AG10803 (cell line): ENCODE measurements at places on chromosomes 16 and 17.

DNA sequence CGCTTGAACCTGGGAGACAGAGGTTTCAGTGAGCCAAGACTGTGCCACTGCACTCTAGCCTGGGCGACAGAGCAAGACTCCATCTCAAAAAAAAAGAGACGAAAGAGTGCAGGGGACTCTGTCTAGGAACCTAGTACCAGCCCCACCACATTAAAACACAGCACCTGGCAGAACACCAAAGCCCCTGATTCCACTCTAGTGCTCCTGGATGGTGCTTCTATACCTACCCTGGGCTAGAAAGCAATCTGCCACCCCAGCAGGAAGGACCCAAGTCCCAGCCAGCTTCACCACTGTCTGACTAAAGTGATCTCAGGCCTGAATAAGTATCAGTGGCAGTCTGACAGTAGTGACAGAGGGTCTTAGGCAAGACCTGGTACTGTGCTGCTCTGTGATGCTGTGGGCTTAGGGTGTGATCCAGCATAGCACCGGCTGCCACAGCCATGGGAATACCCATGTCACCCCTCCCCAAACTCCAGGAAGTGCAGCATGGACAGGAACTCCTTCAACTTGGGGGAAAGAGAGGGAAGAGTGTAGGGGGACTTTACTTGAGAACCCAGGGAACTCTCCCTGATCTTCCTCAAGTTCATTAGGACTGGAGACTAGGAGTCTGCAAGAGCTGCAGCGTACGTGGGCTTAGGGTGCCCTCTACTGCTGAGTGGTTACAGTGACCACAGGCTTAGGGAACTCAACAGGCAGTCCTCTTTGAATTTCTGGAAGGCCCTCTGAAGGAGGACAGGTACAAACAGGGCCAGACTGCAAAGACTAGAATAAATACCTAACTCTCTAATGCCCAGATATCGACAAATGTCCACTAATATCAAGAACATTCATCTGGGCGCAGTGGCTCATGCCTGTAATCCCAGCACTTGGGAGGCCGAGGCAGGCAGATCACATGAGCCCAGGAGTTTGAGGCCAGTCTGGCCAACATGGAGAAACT is 30.0 kb upstream of the RNF43 start:
- peak; percentile 83 for DNase-seq

- DNase-seq, result no peak
These were observed 43.5 kb downstream of the HS3ST2 start for GRCh38 chr16:22857296-22858025.

DNA sequence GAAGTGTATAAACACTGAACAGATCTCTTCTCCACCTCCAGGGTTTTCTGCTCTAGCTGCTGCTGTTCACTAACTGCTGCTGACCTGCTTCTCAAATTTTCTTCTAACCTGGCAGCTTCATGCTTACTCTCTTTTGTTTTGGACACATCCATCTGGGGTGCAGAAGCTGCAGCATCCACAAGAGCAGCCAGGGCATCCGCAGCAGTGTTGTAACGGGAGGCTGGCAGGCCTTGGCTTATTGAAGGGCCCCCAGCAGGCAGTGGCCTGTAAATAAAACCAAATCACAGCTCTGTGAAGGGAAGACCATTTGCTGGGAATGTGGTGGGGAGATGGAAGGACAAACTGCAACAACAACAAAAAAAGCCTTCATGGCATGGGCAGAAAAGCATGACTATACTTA is 62.0 kb downstream of the TTC19 start:
- no peak for DNase-seq

GRCh38 chr16:66523861-66524354 is 26.0 kb downstream of the TK2 start:
- DNase-seq, result no peak

GRCh38 chr16:84143784-84144199 is 1.2 kb downstream of the HSDL1 start:
- DNase-seq, result no peak

DNA sequence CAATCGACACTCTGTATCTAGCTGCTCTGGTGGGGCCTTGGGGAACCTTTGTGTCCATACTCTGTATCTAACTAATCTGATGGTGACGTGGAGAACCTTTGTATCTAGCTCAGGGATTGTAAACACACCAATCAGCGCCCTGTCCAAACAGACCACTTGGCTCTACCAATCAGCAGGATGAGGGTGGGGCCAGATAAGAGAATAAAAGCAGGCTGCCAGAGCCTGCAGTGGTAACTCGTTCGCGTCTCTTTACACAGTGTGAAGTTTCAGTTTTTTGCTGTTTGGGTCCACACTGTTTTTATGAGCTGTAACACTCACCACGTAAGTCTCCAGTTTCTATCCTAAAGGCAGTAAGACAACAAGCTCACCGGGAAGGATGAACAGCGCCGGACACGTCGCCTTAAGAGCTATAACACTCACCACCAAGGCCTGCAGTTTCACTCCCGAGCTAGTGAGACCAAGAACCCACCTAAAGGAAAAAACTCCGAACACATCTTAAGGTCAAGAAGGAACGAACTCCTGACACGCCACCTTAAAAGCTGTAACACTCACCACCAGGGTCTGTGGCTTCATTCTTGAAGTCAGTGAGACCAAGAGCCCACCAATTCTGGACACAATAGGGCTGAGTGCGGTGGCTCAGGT is 64.6 kb downstream of the KPNA2 start:
- no peak for DNase-seq

DNA sequence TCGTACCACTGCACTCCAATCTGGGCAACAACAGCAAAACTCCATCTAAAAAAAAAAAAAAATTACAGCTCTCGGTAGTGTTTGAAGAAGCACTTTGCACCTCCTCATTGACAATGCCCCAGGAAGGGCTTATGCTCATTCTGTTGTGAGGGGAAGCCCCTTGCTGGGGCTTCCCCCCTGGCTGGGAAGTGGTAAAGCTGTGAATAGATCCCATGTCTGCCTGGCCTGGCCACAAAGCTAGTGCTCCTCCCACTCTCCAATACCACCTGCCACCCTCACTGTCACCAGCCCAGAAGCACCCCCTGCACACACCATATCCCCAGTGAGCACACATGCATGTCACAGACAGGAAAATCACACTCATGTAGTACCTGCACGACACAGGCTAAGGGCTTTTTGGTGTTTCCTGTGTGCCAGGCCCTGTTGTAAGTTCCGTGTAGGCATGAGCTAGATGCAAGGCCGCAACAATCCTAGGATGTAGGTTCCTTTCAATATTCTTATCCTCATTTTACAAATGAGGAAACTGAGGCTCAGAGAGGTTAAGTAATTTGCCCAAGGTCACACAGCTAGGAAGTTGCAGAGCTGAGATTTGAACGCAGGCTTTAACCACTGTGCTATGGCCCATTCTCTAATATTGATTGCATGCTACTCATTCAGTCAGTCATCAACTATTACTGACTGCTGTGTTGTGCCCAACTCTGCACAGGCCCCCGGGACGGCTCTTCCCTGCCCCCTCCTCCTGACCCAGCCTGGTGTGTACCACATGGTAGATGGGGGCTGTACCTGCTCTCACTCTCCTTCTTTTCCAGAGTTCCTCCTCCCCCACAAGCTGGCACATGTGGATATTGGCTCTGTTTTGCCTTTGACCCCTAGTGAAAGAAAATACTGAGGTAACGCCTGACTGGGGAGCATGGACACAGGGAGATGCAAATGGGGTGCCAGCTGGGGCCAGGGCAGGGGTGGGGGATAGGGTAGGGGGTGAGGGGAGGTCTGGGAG is 11.9 kb upstream of the COL1A1 start:
- DNase-seq, result no peak

- no peak for DNase-seq
These were observed 841 bp downstream of the TEKT5 start for GRCh38 chr16:10693889-10694288.

GRCh38 chr17:59038734-59039133 is 67.9 kb downstream of the TRIM37 start:
- DNase-seq, result peak; percentile 23
